ENCODE measurements at places on chromosomes 6 and 20.

DNA sequence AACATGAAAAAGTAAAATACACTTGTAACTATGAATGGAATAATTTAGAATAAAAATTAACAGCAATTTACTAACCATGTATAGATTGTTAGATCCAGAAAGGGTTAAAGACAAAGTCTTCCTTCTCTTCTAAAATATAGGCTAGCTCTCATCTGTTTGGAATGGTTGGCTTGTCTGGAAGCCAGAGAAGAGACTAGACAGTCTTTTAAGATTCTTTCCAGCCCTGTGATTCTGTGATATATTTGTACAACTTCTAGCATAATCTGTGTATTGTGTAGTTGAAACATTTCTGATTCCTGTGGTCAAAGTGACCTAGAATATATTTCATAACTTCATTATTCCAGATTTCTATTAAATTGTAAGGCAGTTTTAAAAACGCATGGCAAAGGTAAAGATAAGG lies 196.6 kb downstream of the UST start:
- DNase-seq: no peak

DNA sequence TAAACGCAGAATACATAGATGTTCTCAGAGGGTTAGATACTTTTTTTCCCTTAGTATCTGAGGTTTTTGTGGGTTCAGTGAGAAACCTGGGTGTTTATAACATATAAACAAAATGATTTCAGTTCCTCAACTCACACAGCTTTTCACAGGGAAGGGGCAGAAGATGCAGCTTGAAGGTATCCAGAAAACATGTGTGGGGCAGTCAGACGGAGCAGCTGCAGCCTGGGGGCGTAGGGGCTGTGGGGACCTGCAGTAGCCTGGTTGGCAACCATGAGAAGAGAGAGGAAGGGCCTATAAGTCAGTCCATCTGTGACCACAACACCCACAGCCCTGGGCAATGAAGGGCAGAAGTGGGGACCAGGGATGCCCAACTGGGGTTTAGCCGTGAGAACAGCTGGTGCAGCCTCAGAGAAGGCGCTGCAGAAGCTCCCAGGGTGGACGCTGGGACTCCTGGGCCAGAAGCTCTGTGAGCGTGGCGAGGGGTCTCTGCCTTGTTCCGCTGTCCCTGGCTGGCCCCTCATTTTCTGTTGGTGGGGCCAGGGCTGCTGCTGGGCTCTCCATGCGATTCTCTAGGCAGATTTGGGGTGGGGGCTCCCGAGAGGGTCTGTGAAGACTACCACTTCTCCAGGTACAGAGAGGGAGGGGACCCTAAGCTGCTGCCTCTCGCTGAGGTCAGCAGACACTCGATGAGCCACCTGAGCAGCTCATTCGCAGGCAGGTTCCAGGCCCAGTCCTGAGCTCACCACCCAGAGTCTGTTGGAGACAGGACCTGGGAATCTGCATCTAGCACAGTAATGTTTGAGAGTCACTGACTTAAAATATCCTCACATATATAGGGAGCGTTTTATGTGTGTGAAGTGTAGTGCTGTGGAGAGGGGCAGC lies 181.2 kb downstream of the ZDHHC14 start:
- DNase-seq: no peak

DNA sequence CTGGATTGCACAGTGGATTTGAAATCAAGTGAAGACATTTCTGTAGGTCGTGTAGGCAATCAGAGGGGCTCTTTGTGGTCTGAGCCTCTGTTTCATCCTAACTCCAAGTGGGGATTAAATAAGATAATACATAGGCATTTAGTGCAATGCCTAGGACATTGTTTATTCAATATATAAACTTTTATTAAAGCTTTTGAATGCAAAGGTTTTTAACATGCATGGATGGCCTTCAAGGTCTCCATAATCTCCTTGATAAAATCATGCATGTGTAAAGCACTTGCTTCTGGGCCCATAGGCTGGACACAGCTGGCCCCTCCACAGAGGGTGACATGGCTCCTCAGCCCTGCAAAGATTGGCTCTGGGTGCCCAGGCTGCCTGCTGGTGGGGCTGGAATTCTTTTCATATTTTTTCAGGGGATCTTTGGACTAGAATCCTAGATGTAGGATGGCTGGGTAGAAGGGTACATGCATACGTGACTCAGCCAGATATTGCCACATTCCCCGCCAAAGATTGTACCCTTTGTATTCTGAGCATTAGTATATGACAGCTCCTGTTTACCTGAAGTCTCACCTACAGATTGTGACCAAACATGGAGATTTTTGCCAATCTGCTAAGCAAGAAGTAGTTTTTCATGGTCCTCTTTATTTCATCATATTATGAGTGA lies 19.0 kb upstream of the AVP start:
- DNase-seq: no peak

DNA sequence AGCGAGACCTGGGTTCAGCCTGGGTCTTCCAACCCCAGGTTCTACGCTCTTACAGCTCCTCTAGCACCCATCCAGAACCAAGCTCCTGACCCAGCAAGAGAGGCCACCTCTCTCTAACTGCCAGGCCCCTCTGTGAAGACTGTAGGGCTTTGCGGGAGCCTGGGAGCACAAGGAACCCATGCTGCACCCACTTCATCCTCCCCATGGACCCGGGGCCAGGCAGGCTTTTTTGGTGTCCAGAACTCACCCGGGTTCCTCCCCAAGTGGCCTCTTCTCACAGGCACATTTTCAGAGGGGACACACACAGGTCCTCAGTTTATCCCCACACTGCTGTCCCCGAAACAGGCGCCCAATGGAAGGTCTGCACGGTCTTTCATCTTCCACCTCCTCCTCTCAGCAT lies 145.9 kb downstream of the SYNDIG1 start:
- DNase-seq: no peak

DNA sequence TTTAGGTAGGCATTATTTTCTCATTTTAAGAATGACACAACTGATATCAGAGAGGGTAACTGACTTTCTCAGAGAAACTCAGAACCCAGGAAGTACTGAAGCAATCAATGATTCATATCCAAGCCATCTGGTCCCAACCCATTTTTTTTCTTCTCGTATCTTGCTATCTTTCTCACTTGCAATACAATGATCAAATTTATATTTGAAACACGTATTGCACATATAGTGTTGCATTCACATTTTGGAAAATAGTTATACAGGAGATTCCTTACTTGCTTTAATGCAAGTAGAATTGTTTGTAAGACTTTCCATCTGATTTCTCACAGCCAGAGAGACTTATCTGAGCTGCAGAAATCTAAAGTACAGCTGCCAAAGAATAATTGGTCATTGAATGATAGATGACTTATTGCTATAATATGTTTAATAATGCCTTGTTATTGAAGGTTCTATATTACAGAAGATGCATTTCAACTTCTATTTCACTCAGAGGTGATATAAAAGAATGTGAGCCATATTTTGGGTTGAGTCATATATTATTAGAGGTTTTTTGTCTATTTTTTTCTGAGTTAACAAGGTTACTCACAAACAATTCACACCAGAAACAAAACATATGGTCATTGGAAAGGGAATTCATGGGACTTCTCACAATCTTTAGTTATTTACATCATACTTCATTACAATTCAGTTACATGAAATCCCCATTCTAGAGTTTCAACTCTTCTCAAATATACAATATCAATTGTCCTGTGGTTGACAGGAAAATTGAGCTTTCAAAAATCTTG lies 337.5 kb upstream of the CITED2 start:
- no peak for DNase-seq

DNA sequence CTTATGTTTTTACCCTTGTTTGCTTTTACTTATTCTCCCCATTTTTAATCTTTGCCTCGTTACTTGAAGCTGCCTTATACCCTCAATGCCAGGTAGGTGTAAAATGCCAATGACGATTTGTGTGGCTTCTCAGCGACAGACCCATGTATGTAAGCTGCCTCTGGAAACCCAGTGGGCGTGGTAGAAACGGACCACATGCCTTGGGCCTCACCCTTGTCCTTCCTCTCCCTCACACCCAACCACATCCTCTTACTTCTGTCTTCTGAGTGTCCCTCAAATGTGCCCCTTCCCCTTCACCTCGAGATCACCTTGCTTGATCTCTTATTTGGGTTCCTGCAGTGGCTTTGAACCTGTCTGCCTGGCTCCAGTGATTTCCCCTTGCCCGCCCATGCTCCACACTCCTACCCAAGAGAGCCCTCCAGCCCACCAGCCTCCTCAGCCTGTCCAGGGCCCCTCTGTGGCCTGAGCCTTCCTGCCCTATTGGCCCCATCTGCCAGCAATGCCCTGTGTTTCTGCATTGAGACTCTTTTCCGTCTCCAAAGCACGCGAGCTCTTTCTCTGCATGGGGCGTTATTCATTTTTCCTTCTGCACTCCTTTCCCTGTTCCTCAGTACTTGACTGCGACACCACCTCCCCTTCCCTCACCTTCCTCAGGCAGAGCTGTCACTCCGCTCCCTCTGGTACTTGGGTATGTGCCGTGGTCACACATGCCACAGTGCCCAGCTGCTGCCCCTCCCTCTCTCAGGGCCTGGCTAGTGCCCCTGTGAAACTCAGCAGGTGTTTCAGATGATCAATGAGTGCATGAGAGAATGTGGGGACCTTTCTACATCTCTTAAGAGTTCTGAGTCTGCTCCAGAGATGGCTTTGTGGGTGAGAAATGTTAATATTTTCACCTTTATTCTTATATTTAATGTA lies 115.4 kb downstream of the SLX4IP start:
- DNase-seq: no peak

DNA sequence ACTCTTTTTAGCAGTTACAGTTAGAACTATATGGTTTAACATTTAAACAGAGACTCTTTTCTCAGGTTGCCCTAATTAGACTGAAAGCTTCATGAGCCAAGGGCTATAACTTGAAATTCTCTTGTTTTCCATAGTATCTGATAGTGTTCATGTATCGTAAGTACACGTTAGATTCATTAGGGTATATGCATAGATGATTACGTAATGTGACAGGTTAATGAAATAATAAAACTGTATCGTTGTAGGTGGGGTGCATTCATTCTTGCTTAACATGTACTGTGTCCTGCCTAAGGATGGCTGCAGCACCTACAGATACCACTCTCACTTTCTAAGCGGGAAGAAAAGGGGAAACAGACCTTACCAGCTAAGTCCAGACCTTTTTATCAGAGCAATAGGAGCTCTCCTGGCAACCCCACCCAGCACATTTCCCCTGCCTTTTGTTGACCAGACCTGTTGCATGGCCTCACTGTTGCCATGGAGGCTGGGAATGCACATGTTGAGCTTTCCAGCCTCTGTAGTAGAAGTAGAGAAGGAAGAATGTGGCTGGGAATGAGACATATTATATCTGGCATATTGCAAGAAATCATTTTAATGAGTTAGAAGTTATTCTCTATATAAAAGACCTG lies 83.0 kb downstream of the MAP3K4 start:
- DNase-seq: no peak

GRCh38 chr6:112562301-112563231 lies 215.4 kb downstream of the RFPL4B start:
- DNase-seq: no peak

GRCh38 chr6:3442431-3443220 lies 14.2 kb downstream of the SLC22A23 start:
- no peak for DNase-seq

GRCh38 chr6:143160015-143160414 lies 99.3 kb downstream of the AIG1 start:
- DNase-seq: no peak

DNA sequence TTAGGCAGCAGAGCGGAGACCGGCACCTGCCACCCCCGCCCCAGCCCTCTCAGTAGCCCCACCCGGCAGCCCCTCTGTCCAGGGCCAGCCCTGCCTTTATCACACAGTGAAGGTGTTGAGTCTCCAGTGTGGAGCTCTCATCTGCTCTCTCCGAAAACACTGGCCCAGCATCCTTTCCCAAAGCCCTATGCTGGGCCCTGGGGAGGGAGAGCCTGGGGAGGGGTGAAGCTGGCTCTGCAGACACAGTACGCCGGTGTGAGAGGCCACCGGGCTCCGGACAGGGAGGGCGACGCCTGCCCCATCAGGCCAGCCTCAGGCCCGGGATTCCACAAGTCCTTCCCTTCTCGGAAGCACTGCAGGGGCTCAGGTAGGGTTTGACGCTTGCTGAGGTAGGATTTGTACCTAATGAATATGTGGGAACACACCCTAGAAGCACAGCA lies 186.9 kb downstream of the ERMARD start:
- DNase-seq: no peak

DNA sequence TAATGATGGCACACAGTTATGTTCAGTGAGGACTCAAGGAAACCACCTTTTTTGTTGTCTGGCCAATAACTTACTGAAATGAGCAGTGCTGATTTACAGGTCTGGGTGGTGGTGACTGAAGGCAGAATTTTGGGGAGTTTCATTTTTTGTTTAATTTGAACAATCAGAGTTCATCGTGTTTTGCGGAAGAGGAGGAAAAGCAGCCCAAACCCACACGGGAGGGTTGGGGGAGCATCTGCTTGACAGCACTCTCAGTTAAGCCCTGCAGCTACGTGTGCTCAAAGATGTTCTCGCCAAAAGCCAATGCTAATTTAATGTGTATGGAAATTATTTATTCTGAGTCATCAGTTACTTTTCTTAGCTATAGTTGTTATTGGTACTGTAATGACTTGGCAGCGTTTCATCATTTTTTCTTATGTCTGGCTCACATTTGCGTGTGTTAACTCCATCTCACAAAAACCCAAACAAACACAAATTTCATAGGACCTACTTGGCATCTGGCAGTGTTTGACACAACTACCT lies 89.2 kb downstream of the UST start:
- DNase-seq: no peak

DNA sequence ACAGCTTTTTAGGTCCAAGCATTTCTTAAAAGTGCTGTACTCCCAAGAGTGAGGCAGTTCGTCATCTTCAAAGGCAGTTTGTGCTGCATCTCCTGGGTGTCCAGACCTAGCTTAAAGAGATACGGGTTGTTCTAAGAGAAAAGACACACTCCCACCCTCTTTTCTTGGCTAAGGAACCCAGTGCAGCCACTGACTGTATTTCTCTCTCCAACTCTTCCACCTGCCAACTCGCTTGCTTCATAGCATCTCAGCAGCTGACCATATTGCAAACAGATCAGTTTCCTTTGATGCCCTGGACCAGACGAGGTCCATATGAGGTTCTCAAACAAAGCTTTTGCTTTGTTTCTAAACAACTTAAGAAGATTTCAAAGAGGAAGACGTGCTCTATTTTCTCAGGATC lies 101.1 kb downstream of the ISM1 start:
- DNase-seq: no peak

- no peak for DNase-seq
Observed at GRCh38 chr20:3423126-3423525, 15.7 kb upstream of the DNAAF9 start.

DNA sequence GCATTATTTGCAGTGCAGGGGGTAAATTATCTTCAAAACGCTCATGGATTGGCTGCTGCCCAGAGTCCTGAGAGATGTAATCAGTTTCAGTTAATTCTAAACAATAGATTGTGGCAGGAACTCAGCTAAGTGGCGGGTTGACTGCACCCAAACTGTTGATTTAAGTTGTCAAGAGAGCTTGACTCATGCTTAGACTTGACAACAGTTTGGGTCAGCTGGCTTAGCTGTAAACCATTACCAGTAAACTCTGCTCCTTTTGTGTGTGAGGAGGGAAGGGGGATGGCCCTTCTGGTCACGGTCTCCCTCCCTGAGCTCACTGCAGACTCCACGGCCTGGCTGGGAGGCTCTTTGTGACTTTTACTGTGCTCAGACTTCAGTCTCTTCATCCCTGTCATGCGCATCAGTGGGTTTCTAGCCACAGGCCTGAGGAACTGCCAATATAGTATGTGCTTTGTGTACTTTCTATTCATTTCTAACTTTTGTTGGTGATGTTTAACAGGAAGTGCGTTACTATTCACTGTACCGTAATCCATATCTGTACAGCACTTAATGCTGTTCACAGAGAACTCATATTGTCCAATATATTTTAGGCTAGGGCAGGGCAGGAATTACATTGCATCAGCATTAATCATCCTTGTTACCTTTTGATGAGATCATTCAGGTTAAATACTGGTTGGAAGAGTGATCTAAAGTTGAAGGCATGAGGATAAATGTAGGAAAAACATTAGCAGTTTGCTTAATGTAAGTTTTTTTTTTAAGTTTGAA lies 488.3 kb downstream of the CDKAL1 start:
- DNase-seq: no peak

All from cortex of kidney (tissue), 1 donor.